RCC 7860 (cell line): ENCODE measurements at places on chromosomes 16 and 17.
A peak's percentile ranks its signal among the peaks of the same experiment; 100 is the strongest.

- no peak for DNase-seq
Measured at GRCh38 chr17:2419486-2419885, 18.6 kb upstream of the MNT start.

DNA sequence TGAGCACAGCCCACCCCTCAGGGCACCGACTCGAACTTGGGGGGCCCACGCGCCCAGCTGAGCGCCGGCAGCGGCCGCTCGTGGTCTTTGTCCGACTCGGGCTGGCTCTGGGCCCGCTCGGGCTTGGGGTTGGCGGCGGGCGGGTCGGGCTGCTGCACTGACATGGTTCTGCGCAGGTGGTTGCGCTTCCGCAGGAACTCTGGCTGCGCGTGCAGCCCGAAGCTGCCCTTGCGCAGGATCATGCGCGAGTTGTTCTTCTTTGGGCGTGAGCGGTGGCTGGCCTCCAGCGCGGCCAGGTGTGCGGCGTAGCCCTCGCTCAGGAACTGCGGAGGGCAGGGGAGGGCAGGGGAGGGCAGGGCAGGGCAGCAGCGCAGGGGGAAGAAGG, 11.1 kb downstream of the PIMREG start:
- no peak for DNase-seq

- no peak for DNase-seq
Measured at GRCh38 chr16:87968541-87968940, 17.3 kb downstream of the BANP start.

GRCh38 chr16:67101311-67102082, 8.2 kb upstream of the PHAF1 start:
- no peak for DNase-seq

DNA sequence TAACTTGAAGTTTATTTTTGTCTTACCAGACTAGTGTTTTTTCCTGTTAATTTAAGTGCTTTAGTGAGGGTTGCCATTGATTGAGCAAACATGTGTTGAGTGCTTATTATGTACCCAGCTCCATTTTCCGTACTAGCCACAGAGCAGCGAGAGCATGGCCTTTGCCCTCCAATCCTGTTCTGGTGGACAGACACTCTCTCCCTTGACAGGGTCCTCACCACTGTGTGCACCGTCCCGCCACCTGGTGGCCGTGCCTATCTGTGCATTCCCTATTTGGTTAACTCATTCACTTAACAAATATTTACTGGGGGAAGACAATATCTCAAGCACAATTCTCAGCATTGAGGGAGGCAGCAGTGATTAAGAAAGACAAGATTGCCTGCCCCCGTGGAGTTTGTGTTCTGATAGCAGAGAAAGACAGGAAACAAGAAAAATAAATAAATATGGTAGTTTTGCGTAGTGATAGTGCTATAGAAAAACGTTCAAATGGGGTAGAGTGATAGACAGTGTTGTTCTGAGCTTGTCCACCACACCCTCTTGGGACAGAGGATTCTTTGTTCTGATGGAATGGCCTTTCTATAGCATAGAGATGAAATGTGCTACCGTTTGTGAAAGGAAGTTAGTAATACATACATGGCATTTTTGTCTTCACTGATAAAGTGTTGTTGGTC, 13.0 kb downstream of the CDH13 start:
- DNase-seq: peak; percentile 48

DNA sequence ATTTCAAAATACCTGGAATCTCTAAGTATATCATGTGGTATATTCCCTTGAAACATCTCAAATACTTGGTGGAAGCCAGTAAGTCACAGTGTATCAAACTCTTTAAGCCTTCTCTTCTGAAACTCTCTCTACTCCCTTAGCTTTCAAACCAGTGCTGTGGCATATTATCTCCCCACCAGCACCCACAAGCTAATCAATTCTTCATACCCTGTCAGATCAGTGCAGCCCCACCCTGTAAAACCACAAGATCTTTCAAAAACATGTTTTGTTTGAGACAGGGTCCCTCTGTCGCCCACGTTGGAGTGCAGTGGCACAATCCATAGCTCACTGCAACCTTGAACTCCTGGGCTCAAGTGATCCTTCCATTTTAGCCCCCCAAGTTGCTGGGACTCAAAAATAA, 91.6 kb upstream of the C17orf78 start:
- DNase-seq: no peak

GRCh38 chr17:72381597-72382397, 261.0 kb downstream of the SOX9 start:
- DNase-seq: no peak

GRCh38 chr16:51084074-51084928, 66.8 kb downstream of the SALL1 start:
- DNase-seq: no peak

DNA sequence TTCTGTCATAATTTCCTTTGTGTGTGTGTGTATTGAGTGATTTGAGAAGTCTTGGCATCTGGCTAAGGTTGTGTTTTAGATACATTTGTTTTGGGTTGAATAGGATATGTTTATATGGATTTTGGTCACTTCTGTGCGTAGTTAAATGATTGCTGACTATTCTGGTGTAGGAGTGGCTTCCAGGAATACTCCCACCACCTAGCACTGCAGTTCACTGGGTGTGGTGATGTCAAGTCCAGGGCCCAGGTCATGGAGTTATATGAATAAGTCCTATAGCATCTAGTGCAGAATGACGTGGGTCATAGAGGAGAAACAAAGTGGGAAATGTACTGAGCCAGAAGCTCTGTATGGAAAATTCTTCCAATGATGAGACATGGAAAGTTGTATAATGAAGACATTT, 465.4 kb upstream of the CCL2 start:
- DNase-seq: no peak

DNA sequence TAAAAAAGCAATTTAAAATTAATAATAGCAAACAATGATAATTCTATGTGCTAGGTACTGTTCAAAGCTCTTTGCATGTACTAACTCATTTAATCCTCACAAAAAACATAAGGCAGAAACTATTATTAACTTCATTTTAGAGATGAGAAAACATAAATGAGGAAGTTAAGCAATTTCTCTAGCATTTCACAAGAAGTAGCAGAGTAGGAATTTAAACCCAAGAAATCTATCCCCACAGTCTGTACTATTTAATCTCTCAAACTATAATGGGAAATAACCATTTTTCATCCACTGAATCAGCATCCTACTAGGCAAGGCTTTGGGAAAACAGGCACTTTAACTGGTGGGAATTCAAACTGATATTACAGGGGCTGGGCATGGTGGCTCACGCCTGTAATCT, 42.2 kb upstream of the INTS2 start:
- DNase-seq: no peak

- no peak for DNase-seq
Measured at GRCh38 chr16:69775563-69775962, 13.4 kb downstream of the WWP2 start.

DNA sequence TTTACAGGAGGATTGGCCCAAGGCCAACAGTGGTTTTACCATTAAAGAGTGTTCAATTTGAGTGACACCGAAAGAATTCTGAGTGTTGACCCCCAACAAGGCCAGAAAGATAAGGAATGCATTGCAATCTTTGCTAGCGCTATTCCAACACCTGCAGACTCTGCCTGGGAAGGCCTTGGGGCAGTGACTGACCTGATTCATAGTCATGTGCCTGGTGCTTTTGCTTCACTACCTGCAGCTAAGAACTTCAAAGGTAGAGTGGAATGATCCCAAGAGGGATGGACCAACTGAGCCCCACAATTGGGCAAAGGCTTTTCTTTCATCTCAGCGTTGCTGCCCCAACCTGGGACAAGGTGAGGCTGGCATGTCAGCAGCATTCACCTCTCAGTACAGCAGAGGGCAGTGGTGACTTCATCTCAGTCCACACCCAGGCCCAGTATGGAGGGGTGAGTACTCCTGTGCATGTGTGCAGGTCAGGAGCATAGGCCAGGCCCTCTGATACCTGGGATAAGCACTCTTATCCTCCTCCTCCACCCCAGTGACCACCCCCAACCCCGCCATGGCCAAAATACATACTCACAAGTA, 149.6 kb upstream of the GNAO1 start:
- DNase-seq: no peak

DNA sequence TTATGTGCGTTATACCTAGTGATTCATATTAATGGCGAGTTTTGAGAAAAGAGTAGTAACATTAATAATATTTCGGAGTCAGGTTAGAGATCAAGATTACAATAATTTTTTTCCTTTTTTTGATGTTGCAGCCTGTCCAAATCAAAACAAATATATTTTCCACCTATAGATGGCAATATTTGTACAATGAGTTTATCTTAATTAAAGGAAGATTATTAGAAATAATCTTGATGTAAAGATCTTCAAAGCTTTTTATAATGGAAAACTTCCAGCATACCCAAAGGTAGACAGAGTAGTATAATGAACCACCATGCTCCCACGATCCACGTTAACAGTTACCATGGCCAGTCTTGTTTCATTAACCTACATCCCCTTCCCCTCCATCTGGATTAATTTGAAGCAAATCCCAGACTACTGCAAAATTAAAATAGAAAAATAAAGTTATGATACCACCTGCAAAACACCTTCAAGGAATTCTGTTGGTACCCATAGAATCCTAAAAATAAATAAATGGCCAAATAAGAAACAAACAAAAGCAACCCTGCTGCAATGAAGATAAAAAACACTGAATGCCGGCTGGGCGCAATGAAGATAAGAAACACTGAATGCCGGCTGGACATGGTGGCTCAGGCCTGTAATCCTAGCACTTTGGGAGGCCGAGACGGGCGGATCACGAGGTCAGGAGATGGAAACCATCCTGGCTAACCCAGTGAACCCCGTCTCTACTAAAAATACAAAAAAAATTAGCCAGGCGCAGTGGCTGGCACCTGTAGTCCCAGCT, 46.5 kb upstream of the GINS3 start:
- no peak for DNase-seq

DNA sequence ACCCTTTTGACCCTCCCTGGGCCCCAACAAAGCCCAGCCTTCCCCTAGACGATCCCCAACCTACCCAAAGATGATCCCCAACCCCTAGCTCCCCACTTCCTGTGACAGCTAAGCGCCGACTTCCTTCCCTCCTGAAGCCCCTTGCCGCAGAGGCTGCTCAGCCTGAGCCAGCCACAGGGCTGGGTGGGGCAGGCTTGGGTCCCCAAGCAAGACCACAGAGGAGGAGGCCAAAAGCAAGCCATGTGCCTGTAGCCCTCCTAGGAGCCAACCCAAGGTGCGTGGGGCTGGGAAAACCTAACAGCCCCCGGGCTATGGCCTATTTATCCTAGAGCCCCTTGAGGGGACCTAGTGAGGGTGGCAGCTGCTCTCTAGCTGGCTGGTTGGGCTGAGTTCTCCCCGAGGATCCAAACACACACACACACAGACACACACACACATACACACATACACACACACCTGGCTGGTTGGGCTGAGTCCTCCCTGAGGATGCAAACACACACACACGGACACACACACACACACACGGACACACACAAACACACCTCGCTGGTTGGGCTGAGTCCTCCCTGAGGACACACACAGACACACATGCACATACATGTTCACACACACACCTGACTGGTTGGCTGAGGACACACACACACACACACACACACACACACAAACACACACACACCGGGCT, 4.8 kb downstream of the ARRB2 start:
- no peak for DNase-seq

DNA sequence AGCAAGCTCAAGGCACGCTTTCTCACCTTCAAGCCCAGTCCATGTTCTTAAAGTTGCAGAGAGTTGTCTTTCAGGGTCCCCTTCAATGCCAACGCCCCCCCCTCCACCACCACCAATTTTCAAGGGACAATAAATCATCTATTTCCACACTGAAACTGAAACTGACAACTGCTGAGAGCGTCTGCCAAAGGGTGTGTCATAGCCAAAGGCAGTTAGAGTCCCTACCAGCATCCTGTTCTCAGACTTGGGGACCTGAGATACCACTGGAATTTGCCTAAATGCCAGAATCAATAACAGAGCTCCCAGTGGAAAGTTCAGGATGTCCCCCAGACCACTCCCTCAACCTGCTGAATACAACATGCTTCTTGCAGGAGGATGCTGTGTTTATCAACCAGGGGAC, 133.2 kb upstream of the SOX9 start:
- DNase-seq: no peak

DNA sequence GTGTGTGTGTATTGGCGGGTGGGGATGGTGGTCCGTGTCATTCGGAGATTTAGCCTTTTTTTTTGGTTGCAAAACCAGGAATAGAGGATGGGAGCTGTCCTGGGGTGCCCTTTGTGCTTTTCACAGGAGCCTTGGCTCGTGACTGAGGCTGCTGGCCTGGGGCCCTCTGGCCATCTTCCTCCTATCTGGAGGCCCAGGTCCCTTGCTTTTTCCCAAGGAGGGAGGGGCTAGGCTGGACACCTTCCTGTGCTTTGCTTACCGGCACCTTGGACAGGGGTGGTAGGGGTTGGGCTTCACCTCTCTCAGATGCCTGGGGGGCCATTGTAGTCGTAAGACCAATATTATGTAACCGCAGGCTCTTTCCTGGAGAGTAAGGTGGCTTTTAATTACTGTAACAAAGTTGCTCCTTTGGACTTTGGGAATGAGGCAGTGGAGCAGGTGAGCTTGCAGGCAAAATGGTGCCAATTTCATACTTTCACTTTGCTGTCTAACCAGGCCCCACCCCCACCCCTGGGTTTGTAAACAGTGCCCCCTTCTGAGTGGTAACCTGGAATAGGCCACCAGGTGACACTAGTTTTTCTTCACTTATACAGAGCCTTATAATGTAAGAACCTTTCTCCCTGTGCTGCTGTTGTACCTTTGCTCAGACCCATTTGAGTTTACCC, 1.2 kb downstream of the DYNLL2 start:
- no peak for DNase-seq

DNA sequence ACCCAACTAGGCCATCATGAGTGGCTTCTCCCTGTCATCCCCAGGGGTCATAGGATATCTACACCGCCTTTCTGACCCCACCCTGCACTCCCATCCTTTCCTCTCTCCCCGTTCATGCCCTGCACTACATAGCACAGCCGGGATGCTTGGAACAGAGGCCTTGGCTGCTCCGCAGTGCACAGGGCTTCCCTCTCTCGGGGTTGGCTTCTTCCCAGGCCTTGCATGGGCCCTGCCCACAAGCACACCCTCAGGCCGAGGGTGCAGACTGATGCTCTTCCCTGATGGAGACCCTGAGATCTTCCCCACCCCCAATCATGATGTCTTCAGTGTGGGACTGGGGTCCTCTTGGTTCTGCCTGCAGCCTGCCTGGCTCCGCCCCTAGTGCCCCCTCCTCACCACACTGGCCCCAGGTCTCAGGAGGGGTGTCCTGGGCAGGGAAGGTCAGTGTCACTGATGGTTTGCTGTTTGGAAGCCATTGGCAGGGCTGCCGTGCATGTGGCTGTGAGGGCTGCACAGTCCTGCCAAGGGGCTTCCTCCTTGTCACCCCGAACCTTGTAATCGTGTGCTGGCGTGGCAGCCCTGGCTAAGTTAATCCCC, 14.3 kb upstream of the NAGLU start:
- DNase-seq: no peak

GRCh38 chr17:62800585-62800984, 7.5 kb downstream of the MARCHF10 start:
- DNase-seq: no peak

DNA sequence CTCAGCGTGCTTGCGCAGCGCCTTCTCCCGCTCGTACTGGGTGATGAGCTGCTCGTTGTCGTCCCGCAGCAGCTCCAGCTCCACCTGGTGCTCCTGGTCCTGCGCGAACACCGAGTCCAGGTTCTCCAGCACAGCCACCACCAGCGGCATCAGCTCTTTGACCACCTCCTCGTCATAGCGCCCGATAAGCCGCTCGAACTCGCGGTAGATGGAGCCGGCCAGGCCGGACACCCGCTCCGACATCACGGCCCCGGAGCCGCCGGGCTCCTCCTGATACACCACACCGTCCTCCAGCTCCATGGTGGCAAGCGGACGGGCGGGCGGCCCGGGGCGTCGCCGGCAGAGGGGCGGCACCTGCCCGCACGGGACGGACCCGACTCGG, 320 bp downstream of the SPAG9 start:
- DNase-seq: no peak
